ENCODE measurements at places on chromosomes 16 and 17. TPM values are rescaled to one million over a fixed set of nuclear protein-coding genes. Genes with fewer than 3 reads are reported as not detected.

DNA sequence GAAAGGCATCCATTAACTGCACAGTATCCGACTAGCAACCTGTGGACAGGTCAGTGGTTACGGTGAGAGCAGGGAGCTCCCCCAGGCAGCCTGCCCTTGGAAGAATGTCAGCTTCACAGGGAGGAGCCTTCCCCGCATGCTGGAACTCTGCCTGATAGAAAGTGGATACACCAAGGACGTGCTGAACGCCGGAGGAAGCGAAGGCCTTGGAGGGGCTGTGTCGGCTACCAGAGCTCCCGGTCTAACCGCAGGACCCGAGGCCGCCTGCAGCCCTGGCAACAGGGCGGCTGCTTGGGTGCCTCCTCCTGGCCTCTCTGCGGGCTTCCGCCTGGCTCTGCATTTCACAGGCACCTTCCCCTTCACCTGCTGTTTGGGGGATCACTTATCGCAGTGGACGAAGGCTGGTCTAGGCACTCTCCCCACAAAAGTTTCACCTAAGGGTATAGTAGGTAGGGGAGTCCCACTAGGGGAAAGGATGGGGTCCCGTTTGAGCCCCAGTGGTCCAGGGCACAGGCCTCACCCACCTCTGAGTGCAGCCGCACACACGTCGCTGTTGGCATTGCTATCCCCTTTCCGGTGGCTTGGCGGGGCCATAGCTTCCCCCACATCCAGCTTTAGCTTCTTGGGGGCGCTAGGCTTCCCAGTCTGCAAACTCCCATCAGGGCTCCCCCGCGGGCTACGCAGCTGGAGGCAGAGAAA lies 29.8 kb downstream of the PELP1 start:
- no peak for DNase-seq

GRCh38 chr16:25041471-25041870 lies 26.3 kb upstream of the ARHGAP17 start:
- no peak for DNase-seq

C1QL1 gene
- total RNA-seq = 1.1 TPM

GRCh38 chr16:85417156-85417860 lies 195.8 kb upstream of the GSE1 start:
- no peak for DNase-seq
